ENCODE measurements at places on chromosomes 5 and 9.

- DNase-seq, result peak; percentile 64
These were observed 2.9 kb upstream of the FOXD1 start for GRCh38 chr5:73451224-73452130.

DNA sequence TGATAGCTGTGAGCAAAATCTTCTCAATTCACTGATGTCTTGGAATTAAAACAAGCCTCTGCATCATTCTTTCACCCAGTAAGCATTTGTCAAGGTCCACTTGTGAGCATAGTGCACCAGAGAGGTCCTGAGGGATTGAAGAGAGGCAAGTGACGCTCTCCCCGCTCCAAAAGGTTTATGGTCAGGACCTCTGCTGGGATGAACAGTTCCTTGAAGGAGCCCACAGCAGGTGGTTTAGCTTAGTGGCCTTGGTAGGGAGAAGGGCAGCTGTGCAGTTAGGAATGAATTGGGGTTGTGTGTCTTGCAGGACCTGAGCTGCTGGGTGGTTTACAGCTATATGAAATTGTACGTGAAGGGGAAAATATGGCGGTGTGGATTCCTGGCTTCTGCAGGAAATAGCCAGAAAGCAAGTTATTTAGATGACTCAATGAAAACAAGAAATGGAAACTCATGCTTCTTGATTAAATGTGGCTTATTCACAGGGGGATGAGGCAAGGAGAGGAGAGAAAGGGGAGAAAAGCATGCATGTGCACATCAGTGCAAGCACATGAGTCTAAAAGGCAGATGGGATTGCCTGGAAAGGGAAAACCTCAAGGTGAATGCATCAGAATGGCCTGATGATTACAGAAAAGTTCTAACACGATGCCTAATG, 42.0 kb downstream of the SUB1 start:
- no peak for DNase-seq

DNA sequence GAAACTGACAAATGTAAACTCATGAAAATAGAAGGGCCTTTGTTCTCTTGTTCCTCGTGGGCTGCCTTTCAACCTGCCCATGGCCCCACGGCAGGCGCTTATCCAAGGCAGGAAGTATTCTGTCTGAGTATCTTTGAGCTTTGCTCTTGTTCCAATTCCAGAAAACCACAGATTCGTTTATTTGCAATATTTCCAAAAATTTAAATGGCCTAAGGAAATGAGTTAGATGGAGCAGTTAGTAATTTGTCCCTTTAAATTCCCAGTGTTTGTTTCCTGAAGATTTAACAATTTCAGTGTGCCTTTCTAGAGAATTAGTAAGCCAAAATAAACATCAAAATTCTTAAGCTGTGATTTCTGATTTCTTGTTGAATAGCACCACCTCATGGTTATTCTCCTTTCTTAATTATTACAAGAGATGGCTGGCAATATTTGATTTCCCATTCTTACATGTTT, 299.4 kb upstream of the RASA1 start:
- no peak for DNase-seq

- DNase-seq, result no peak
These were observed 2095.5 kb upstream of the WWC1 start for GRCh38 chr5:166195981-166196380.

DNA sequence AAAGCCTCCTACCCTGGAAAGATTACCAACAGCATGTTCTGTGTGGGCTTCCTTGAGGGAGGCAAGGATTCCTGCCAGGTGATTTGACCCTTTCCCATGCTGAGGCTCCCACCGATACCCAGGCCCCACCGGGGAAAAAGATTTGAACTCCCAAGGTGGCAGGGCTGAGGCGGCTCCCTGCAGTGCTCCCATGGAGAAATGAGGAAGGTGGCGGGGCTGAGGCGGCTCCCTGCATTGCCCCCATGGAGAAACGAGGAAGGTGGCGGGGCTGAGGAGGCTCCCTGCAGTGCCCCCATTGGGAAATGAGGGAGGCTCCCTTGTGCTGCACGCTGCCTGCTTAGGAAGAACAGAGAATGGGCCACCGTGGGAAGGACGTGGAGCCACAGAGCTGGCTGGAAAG, 3.2 kb downstream of the PRSS3 start:
- DNase-seq, result no peak

DNA sequence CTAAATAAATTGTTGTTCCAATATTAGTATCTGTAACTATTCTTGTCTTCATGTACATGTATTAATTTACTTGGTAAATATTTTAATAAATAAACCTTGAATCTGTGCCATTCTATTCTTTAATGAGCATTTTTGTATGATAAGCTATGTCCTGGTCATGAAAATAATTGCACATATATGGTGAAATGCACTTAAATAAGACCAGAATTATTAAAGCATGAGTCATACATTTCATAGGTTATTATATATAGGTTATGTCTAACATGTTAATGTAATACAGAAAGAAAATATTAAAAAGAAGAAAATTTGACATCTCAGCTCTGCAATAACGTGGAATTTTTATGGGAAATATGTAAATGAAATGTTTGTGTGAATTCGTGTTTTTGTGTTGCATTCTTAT, 1168.1 kb downstream of the TAF11L14 start:
- no peak for DNase-seq

GRCh38 chr5:156984064-156984463, 21.0 kb upstream of the TIMD4 start:
- DNase-seq, result no peak

DNA sequence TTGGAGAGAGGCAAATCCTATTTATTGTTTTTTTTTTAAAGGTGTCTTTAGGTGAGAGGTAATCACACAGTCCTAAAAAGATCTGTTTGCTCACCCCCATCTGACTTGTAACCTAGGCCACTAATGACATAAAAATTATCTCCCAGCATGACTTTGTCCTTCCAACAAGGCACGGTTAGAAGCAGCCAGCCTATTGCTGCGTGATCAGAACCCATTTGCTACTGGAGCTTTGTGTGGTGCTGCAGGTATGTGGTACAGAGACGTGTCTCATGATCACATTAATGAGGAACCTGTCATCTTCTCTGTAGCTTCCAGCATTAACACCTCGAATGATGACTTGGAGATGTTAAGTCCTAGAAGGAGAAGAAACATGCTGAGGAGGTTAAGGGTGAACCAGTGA, 555.8 kb upstream of the TLE4 start:
- no peak for DNase-seq
